ENCODE measurements at places on chromosomes 12 and 14.

DNA sequence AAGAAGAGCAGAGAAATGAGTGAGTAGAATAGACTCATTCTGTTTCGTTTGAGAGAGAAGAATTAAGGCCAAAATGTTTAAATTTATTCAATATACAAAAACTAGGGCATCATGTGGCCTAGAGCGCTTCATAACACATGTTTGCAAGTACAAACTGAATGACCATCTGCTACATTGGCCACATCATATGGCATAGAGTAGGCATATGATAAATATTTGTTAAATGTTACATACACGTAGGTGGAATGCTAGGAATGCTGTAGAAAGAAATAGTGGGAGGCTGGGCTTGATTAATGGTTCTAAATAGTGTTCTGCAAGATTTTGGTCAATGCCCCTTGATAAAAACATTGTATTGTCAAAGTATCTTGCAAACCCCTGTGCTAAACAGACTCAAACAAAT, 10.8 kb downstream of the MGP start:
- DNase-seq: no peak

DNA sequence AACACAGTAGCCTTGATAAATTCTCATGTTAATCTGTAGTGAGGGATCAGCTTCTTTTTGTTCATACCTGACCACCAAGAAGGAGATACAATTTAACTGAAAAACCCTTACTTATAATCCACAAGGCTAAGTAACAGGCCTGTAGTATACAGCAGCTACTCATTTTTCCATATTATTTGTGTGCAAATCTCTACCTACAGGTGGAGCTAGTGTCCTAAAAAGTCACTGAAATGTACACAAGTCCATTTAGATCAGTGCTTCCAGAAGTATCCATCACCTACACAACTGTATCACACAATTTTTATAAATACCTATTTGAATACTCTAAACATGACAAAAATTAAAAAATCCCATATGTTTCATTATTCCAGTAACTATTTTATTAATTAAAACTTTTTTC, 173.2 kb downstream of the SLC35F4 start:
- DNase-seq: peak; percentile 11

- peak; percentile 57 for DNase-seq
Observed at GRCh38 chr12:46487567-46488131, 115.1 kb upstream of the SLC38A2 start.

DNA sequence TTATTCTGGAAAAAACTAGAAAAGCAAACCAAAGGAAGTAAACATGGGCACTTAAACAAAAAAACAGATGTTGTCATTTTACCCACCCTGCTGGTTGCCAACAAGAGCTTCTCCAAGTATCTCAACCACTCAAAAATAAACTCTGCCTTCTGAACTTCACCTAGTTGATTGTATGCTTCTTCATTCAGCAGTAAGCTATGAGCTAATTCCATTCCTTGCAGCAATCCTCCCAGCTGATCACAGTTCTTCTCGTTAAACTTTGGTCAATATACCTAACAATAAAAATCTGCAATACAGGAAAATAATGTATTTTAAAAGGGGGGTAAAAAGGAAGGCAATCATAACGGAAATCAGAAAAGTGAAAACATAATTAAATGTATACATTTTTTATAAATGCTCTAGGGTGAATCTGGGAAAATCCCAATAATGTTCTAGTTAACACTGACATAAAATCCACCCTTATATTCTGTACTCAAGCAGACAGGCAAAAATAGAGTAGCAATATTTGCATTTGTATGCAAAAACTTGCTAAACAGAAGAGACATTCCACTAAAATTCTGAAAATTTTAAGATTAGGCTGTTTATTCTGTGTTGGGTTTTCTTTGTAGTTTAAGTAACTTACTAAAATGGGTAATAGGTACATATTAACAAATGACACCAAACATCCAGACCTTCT, 17.4 kb downstream of the HEATR5A start:
- DNase-seq: no peak

GRCh38 chr14:103091041-103091882, 3.3 kb upstream of the EXOC3L4 start:
- DNase-seq: peak; percentile 70

DNA sequence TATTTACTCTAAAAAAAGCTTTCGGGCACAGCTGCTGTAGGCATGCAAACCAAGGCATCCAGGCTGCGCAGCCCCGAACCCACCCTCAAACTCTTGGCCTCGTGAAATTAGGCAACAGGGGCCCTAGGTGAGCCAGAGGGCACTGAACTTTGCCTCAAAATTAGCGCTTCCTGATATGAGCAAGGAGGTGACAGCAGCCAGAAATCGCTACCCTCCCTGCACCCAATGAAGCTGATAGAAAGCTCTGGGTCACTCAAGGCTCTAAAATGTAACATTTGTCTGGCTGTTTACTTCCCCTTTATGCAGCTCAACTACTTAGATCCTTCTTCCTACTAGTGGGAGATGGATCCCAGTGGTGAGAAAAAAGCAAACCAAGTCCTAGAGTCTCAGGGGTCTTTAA, 61.8 kb downstream of the PITPNM2 start:
- peak; percentile 78 for DNase-seq

DNA sequence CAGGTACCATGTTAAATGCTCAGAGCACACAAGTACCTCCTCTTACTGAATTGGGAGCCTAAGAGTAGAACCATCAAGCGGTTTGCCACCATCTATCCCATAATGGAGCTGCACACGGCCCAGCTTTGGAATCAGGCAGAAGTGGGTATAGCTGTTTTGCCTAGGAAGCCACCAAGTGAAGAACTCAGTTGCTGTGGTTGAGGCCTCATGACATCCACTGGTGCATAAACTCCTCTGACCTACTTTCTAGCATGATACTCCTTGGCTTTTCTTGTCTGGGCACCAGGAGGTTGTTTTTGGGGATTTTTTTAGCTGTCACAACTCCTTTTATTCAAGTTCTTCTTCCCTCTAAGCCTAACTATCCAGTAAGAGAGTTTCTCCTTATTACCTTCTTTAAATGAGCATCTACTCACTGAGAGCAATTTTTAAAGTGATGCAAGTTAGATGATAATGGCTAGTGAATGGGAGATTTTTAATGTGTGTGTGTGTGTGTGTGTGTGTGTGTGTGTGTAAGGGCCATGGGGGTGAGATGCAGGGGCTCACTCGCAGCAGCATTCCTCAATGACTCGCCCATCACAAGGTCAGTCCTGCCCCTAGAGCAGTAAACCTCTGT, 20.9 kb upstream of the KRAS start:
- no peak for DNase-seq

- DNase-seq: no peak
Observed at GRCh38 chr12:90366286-90366685, 588.7 kb downstream of the CCER1 start.
